ENCODE measurements at places on chromosomes 7 and 10. TPM values are rescaled to one million over a fixed set of nuclear protein-coding genes. Genes with fewer than 3 reads are reported as not detected.

DNA sequence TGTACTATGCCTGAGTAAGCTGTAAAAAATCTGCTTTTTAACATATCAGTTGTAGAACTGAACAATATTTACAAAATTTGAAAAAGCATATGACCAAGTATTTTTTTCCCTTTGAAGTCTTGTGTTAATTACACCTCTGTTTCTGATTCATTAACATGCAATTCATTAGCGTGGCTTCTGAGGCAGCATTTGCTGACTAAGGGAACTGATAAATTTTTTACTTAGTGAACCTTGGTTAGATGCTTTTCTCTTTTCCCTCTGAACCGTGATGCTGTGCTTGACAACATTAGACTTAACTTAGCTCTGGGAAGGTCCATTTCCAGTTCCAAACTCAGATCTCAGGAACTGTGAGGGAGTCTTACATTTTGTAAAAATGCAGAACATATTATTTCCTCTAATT lies 28.1 kb downstream of the TWIST1 start:
- no peak for DNase-seq
- no peaks in the 10 kb centered on the region for H3K27me3 ChIP-seq

- no peaks in the 10 kb centered on the region for H3K4me1 ChIP-seq
- H3K36me3 ChIP-seq = no peaks in the 10 kb centered on the region
- H3K4me3 ChIP-seq = no peak overlapping the region
- no peak for DNase-seq
Measured at GRCh38 chr10:727162-727790, 37.8 kb upstream of the DIP2C start.

GRCh38 chr7:66865290-66865864 lies 55.6 kb upstream of the TMEM248 start:
- H3K4me3 ChIP-seq = no peak overlapping the region
- DNase-seq = no peak
- H3K27ac ChIP-seq = no peak overlapping the region
- H3K36me3 ChIP-seq = no peaks in the 10 kb centered on the region
- no peaks in the 10 kb centered on the region for H3K27me3 ChIP-seq
- H3K4me1 ChIP-seq = no peaks in the 10 kb centered on the region

DNA sequence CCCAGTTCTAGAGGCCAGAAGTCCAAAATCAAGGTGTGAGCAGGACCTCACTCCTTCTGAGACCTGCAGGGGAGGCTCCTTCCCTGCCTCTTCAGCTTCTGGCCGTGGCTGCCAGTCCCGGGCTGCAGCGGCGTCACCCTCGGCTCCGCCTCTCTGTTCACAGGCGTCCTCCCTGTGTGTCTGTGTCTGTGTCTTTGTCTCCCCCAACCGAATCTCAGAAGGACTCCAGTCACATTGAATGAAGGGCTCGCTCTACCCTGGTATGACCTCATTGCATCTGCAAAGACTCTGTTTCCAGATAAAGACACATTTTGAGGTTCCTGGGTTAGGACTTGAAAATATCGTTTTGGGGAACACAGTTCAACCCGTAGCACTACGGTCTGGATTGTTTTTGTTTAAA lies 33.1 kb upstream of the GALNT11 start:
- H3K36me3 ChIP-seq = no peaks in the 10 kb centered on the region
- H3K27ac ChIP-seq = no peak overlapping the region
- H3K4me1 ChIP-seq = no peaks in the 10 kb centered on the region

GRCh38 chr10:105674448-105674847 lies 1033.4 kb downstream of the SORCS3 start:
- H3K27me3 ChIP-seq = no peaks in the 10 kb centered on the region
- no peaks in the 10 kb centered on the region for H3K4me1 ChIP-seq
- no peak overlapping the region for H3K27ac ChIP-seq

- no peaks in the 10 kb centered on the region for H3K4me1 ChIP-seq
- no peaks in the 10 kb centered on the region for H3K36me3 ChIP-seq
- H3K27ac ChIP-seq = no peak overlapping the region
- peaks cover 3% of the 10 kb centered on the region for H3K27me3 ChIP-seq
- DNase-seq = peak; percentile 7
- H3K4me3 ChIP-seq = no peak overlapping the region
Measured at GRCh38 chr7:142808802-142809583, 38.2 kb downstream of the PRSS2 start.

DNA sequence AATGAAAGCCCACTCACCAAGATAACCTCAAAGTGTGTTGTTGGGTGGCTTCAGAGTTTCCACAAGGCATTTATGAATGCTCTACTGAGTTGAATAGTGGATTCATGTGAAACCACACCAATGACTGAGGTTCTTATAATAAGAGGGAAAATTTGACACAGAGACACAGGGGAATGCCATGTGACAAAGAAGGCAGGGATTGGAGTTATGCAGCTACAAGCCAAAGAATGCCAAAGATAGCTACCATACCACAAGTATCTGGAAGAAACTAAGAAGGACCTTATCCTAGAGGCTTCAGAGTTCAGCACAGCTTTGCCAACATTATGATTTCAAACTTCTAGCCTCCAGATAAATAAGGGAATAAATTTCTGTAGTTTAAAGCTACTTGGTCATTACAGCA lies 68.0 kb upstream of the PCDH15 start:
- H3K4me3 ChIP-seq = no peak overlapping the region
- no peaks in the 10 kb centered on the region for H3K36me3 ChIP-seq
- H3K27me3 ChIP-seq = no peaks in the 10 kb centered on the region
- H3K27ac ChIP-seq = no peak overlapping the region
- H3K4me1 ChIP-seq = no peaks in the 10 kb centered on the region
- no peak for DNase-seq

Gene SORCS1
- total RNA-seq = not detected

- H3K4me1 ChIP-seq = no peaks in the 10 kb centered on the region
- no peak overlapping the region for H3K27ac ChIP-seq
- no peaks in the 10 kb centered on the region for H3K27me3 ChIP-seq
- DNase-seq = peak; percentile 26
- no peak overlapping the region for H3K4me3 ChIP-seq
Measured at GRCh38 chr10:36050763-36051499, 408.8 kb upstream of the FZD8 start.

Gene SH2D4B
- total RNA-seq = not detected

DNA sequence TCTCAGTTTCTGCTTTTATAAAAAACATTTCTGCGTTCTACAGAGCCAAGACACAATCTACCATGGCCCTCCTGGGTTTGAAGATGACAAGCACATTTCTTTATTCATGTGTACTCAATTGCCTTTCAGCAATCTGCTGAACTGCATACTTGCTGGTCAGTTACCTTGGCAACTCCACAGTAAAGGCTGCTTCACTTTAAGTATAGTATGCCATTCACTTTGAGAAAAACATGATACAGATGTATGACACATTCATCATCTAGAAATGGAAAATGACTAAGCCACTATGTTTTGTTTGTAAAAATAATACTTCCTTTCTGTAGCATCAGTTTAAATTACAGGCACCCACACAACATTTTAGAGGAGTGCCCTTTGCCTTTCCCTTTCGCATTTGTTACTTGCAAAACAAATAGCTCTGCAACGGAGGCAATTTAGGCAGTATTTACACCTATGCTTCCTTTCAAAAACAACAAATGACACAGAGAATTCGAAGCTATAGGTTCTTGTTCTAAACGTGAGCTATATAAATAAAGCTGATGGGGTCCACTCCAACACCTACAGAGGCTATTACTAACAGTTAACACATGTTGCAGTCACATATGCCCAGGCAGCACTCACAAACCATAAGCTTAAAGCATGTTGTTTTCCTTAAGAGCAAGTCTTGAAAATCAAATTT lies 23.5 kb downstream of the SGCE start:
- no peaks in the 10 kb centered on the region for H3K27me3 ChIP-seq
- DNase-seq = peak; percentile 80
- no peak overlapping the region for H3K4me3 ChIP-seq

GRCh38 chr7:105719919-105720318 lies 138.6 kb upstream of the EFCAB10 start:
- peaks cover 2% of the 10 kb centered on the region for H3K4me1 ChIP-seq
- H3K4me3 ChIP-seq = no peak overlapping the region
- no peak overlapping the region for H3K27ac ChIP-seq
- no peaks in the 10 kb centered on the region for H3K36me3 ChIP-seq

GRCh38 chr10:28996947-28997551 lies 291.8 kb upstream of the LYZL1 start:
- DNase-seq = peak; percentile 36
- no peak overlapping the region for H3K4me3 ChIP-seq
- peaks cover 7% of the 10 kb centered on the region for H3K4me1 ChIP-seq
- H3K36me3 ChIP-seq = no peaks in the 10 kb centered on the region
- no peak overlapping the region for H3K27ac ChIP-seq

- H3K36me3 ChIP-seq = no peaks in the 10 kb centered on the region
- H3K4me3 ChIP-seq = no peak overlapping the region
- H3K27me3 ChIP-seq = no peaks in the 10 kb centered on the region
- DNase-seq = peak; percentile 50
Measured at GRCh38 chr7:90173127-90173844, 19.0 kb downstream of the STEAP1 start.

GRCh38 chr7:112122798-112123197 lies 83.4 kb downstream of the DOCK4 start:
- H3K4me1 ChIP-seq = peaks cover 3% of the 10 kb centered on the region
- no peak overlapping the region for H3K27ac ChIP-seq
- H3K36me3 ChIP-seq = no peaks in the 10 kb centered on the region
- peak; percentile 47 for DNase-seq
- H3K4me3 ChIP-seq = no peak overlapping the region
- H3K27me3 ChIP-seq = no peaks in the 10 kb centered on the region

- DNase-seq = peak; percentile 4
- H3K4me3 ChIP-seq = no peak overlapping the region
- no peaks in the 10 kb centered on the region for H3K4me1 ChIP-seq
- peaks cover 3% of the 10 kb centered on the region for H3K36me3 ChIP-seq
Measured at GRCh38 chr7:111796671-111797070, 234.4 kb upstream of the IMMP2L start.

Gene ENTPD1
- not detected for total RNA-seq

Gene CDC14C
- under 0.01 TPM for total RNA-seq

DNA sequence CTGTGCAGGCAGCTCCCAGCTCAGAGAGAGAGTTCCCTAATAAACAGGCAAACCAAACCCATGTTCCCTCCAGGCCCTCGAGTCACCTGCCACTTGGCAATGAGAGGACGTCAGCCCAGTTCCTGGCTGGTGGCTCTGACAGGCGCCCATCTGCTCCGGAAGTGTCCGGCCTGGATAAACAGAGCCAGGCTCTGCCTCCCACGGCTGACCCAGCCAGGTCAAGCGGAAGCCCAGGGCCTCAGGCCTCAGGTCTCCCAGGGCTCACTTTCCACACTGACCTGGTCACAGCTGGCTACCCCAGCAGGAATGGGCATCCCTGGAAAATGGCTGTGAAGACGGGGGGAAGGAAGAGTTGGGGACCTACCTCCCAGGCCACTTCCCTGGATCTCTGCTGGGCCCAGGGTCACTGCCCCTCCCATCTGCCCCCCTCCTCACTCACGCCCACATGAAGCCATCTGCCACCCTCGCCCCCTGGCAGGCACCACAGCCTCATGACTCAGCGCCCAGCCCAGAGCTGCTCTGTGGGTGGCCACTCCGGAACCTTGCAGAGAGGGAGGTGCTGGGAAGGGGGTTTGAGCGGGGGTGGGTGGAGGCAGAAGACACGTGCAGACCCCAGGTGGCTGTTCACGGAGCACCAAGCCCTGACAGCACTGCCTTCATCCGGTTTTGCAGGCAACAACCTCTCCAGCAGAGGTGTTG lies 37.4 kb upstream of the DUSP5 start:
- no peak overlapping the region for H3K4me3 ChIP-seq
- no peaks in the 10 kb centered on the region for H3K27me3 ChIP-seq
- no peaks in the 10 kb centered on the region for H3K36me3 ChIP-seq
- peak; percentile 34 for DNase-seq
